ENCODE measurements at places on chromosomes 2 and 18.
A peak's percentile ranks its signal among the peaks of the same experiment; 100 is the strongest.

DNA sequence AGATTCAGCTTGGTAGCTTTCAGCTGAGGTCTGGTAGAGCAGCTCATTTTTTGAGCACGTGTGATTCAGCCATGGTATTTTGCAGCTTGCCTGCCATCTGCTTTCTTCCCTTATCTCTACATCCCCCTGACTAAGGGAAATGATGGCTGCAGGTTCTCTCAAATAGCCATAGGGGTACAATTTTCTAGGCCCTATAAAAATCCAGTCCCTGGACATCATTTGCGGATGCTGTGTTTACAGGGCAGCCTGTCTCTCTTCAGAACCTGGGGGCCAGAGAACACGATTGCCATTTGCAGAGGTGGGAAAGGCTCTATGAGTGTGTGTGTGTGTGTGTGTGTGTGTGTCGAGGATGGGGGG, 442.7 kb upstream of the MEIS1 start:
- no peak for DNase-seq
- H3K36me3 ChIP-seq: no peaks in the 10 kb centered on the region
- H3K4me1 ChIP-seq: no peaks in the 10 kb centered on the region
- no peak overlapping the region for H3K4me3 ChIP-seq
- H3K27me3 ChIP-seq: no peaks in the 10 kb centered on the region

- no peak overlapping the region for H3K4me3 ChIP-seq
- peaks cover 31% of the 10 kb centered on the region for H3K4me1 ChIP-seq
- no peak for DNase-seq
- H3K27ac ChIP-seq: peak overlapping the region; percentile 71
These were observed 300.5 kb downstream of the INSIG2 start for GRCh38 chr2:118388771-118389170.

DNA sequence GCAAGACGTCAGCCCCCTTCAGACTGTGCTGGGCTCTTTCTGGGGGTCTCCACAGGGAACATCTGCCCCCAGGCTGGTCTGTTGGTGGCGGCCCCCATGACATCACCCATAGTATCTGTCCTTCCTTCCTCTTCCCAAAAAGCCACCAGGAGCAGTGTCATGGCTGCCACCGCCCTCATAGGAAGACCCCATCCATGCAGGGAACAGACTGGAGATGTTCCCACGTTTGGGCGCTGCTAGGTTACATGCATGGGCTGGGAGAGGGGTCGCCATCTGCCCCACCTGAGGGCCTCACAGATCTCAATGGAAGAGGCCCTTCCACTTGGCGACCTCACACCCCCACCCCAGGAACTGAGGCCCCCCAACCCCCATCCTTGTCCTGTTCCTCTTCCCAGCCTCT, 5.1 kb downstream of the SPATA3 start:
- H3K27ac ChIP-seq: no peak overlapping the region
- DNase-seq: no peak
- H3K4me1 ChIP-seq: peaks cover 13% of the 10 kb centered on the region
- no peak overlapping the region for H3K4me3 ChIP-seq

DNA sequence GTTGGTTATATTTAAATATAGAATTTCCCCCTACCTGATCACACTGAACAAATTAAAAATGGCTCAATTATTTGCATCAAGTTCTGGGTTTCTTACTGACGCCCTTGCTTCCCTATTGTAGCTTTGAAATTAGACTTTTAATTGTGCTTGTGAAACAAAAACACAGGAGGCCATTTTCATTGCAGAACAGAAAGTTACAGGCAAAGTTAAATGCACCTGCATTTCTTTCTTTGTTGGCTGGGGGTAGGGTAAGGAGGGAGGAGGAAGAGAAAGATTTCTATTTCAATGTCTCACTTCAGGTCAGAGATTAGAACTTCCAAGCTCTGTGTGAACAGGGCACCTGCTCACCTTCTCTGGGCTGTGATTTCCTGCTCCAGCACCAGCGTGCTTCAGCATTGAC, 199.6 kb downstream of the BCL11A start:
- no peak for DNase-seq
- H3K27me3 ChIP-seq: no peaks in the 10 kb centered on the region
- no peaks in the 10 kb centered on the region for H3K4me1 ChIP-seq
- H3K4me3 ChIP-seq: no peak overlapping the region

DNA sequence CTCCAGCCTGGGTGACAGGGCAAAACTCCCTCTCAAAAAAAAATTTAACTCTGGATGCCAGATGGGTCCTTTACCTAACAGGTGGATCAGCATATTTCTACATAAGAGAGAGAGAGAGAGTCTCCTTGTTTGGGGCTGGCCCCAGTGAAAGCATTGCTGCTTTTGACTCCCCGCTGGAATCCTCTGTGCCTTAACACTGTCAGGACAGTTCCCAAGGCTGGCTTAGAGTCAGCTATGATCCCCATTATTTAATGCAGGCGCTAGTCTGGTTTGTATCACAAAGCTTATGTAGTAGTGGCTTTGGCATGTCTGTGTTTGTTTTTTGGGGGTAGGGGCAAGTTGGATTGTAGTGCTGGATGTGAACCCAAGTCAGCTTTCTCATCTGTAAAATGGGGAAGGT, 9.4 kb downstream of the INPP4A start:
- H3K27me3 ChIP-seq: no peaks in the 10 kb centered on the region
- DNase-seq: no peak
- H3K36me3 ChIP-seq: no peaks in the 10 kb centered on the region
- H3K27ac ChIP-seq: peak overlapping the region; percentile 71
- H3K4me1 ChIP-seq: peaks cover 34% of the 10 kb centered on the region
- no peak overlapping the region for H3K4me3 ChIP-seq

DNA sequence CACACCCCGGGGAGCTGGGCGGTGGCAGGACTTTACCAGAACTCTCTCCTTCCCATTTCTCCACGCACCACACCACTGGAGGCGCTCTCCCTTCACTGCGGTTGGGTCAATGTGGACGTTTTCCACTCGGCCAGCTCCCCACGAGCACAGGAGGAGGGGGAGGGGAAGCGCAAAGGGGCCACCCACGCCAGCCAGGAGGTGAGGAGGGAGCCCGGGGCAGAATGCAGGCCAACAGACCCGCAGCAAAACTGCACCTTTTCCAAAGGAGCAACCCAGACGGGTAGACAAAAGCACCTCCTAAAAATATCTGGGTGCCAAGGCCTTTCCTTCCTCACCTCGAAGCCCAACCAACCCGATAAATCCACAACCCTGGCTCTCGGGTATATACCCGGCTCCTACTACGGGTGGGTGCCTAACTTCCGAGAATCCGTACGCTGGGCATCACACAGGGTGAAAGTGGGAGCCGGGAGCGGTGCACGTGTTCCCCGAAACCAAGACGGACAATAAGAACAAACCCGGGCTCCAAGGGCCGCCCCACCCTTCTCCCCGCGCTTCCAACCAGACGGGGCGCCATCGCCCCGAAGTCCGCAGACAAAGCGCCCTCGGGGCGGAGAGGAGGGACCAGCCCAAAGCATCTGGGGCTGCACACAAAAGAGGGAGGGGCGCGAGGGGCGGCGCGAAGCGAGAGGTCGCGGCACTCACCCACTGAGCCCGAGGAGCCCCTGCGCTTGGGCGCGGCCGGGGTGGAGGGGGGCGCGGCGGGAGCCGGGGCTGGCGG, 1.0 kb downstream of the RTN4 start:
- no peaks in the 10 kb centered on the region for H3K36me3 ChIP-seq
- peaks cover 36% of the 10 kb centered on the region for H3K4me1 ChIP-seq
- H3K27me3 ChIP-seq: no peaks in the 10 kb centered on the region

GRCh38 chr2:238433941-238434845, 7.5 kb downstream of the ASB1 start:
- peak overlapping the region; percentile 49 for H3K4me3 ChIP-seq
- H3K36me3 ChIP-seq: peaks cover 68% of the 10 kb centered on the region
- DNase-seq: peak; percentile 93
- no peaks in the 10 kb centered on the region for H3K27me3 ChIP-seq
- H3K4me1 ChIP-seq: peaks cover 77% of the 10 kb centered on the region

GRCh38 chr2:207503234-207503633, 26.5 kb upstream of the CREB1 start:
- no peaks in the 10 kb centered on the region for H3K27me3 ChIP-seq
- H3K4me1 ChIP-seq: peaks cover 43% of the 10 kb centered on the region
- H3K4me3 ChIP-seq: no peak overlapping the region
- peak overlapping the region; percentile 89 for H3K27ac ChIP-seq
- DNase-seq: peak; percentile 87

GRCh38 chr2:236574424-236575145, 5.0 kb downstream of the ACKR3 start:
- H3K4me3 ChIP-seq: no peak overlapping the region
- DNase-seq: no peak
- no peak overlapping the region for H3K27ac ChIP-seq

GRCh38 chr2:230586328-230586982, 126.2 kb upstream of the CAB39 start:
- DNase-seq: no peak
- H3K36me3 ChIP-seq: no peaks in the 10 kb centered on the region
- H3K27me3 ChIP-seq: no peaks in the 10 kb centered on the region
- no peak overlapping the region for H3K27ac ChIP-seq

DNA sequence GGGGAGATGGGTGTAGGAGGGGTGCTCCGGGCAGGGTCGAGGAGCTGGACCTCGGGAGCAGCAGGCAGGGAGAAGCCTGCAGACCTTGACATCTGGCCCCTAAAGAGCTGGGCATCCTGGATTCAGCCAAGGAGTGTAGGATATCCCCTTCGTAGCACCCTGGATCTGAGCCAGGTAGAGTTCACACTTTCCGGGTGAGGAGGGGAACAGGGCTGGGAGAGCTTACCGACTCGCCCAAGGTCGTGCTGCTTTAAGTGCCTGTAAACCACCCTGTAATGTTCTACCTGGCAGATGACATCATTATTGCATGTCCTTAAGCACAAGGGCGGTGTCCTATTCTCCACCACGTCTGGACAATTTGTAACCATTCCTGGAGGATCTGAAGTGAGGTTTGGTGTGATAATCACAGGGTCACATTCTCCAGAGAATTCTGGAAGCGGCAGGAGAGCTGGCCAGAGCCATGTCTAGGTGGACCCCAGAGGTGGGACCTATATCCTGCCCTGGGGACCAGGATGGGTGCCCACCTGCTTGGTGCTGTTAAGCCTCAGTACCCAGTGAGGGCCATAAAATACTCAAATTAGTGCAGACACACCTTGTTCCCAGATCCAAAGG, 14.6 kb downstream of the ITM2C start:
- H3K27ac ChIP-seq: no peak overlapping the region
- no peaks in the 10 kb centered on the region for H3K27me3 ChIP-seq
- H3K36me3 ChIP-seq: no peaks in the 10 kb centered on the region
- no peak overlapping the region for H3K4me3 ChIP-seq
- DNase-seq: peak; percentile 47

GRCh38 chr2:231512222-231512621, 18.0 kb downstream of the NMUR1 start:
- no peak overlapping the region for H3K27ac ChIP-seq
- no peaks in the 10 kb centered on the region for H3K27me3 ChIP-seq
- H3K4me3 ChIP-seq: no peak overlapping the region
- no peaks in the 10 kb centered on the region for H3K36me3 ChIP-seq
- H3K4me1 ChIP-seq: peaks cover 13% of the 10 kb centered on the region

DNA sequence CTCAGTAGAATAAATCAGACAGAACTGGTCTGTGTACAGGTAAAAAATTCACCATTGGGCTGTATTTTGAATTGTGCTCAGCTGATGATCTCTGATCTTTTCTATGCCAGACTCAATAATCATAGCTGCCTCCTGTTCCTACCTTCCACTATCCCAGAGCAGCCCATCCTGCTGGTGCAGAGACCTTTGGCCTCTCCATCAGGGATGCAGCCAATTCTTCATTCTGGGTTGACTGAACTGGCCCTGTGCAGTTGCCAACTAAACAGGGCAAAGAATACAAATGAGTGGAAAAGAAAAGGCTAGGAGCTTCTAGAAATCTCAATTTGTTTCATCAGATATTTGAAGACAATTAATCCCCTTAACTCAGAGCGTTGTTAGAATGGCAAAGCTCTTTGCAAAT, 1781.3 kb upstream of the CELF4 start:
- no peaks in the 10 kb centered on the region for H3K27me3 ChIP-seq
- H3K36me3 ChIP-seq: no peaks in the 10 kb centered on the region
- DNase-seq: no peak
- no peaks in the 10 kb centered on the region for H3K4me1 ChIP-seq

DNA sequence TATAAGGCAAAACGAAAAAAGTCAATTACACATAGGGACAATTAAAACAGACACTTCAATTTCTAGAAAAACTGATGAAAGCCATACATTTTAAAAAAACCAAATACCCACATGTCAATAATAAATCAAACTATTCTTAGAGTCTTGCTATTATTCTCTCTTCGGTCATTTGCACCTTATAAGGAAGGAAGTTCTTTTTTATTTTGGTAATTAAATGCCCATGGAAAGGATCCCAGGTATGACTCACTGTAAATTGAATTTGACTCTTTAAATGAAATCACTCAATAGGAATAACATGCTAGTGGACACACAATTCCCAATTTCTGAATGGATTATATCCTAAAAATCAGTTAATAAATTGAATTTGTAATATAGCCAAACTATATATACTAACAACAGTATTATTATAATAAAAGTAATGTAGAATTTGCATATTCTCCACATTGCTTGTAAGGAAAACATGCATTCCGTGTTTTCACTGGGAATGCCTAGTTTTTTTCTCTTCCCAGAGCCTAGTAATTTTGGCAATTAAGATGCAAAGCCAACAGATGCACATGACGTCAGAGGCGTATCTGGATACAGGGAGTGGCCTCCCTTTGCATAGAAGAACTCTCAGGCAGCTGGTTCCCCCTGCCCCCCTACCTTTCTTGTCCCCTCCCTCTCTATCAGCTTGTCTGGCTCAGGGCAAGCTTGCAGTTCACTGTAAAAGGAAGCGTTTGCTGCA, 153.5 kb upstream of the PGAP1 start:
- peaks cover 18% of the 10 kb centered on the region for H3K4me1 ChIP-seq
- H3K27ac ChIP-seq: no peak overlapping the region
- H3K4me3 ChIP-seq: no peak overlapping the region
- H3K27me3 ChIP-seq: no peaks in the 10 kb centered on the region
- no peaks in the 10 kb centered on the region for H3K36me3 ChIP-seq
- no peak for DNase-seq

- no peaks in the 10 kb centered on the region for H3K36me3 ChIP-seq
- DNase-seq: no peak
- no peak overlapping the region for H3K4me3 ChIP-seq
- no peaks in the 10 kb centered on the region for H3K27me3 ChIP-seq
- H3K27ac ChIP-seq: no peak overlapping the region
- peaks cover 2% of the 10 kb centered on the region for H3K4me1 ChIP-seq
These were observed 13.8 kb upstream of the CCDC68 start for GRCh38 chr18:54973046-54973445.

- peaks cover 4% of the 10 kb centered on the region for H3K27me3 ChIP-seq
- H3K4me3 ChIP-seq: peak within 1 kb of the TSS; percentile 94
- peaks cover 39% of the 10 kb centered on the region for H3K36me3 ChIP-seq
- peak within 1 kb of the TSS; percentile 68 for H3K27ac ChIP-seq
- peaks cover 42% of the 10 kb centered on the region for H3K4me1 ChIP-seq
These were observed at the start of gene EFEMP1 for GRCh38 chr2:55923091-55923981. Gene EFEMP1, minus strand, starts transcription at chr2:55923782. Its CDS starts 1,342 bp downstream, at chr2:55922440.

All from osteoblast (primary cell).